ENCODE measurements at places on chromosomes 7 and 10.

GRCh38 chr7:87267239-87267900 lies 47.8 kb upstream of the TMEM243 start:
- no peak for DNase-seq

DNA sequence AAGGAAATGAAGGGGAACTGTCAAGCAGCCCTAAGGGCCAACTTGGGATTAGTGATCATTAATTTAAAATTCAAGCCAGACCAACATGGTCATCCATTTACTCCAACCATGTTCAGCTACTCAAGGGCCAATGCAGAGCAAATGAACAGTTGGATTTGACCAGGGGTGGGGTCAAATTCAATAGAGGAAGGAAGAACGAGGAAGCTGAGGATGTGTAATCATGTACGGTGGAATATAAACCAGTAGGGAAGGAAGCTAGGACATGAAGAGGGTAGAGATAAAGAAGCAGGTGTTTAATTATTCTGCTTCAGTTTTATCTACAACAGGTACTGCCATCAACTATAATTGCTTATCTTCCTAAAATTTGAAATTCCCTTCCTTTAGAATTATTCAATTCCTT lies 81.6 kb downstream of the HIBADH start:
- DNase-seq, result no peak

- no peak for DNase-seq
These were observed 273.2 kb downstream of the CDK14 start for GRCh38 chr7:90869335-90869734.

- DNase-seq, result no peak
These were observed 2.5 kb upstream of the UPK3B start for GRCh38 chr7:76507723-76508406.

GRCh38 chr10:97550336-97551149 lies 22.0 kb upstream of the ANKRD2 start:
- no peak for DNase-seq

DNA sequence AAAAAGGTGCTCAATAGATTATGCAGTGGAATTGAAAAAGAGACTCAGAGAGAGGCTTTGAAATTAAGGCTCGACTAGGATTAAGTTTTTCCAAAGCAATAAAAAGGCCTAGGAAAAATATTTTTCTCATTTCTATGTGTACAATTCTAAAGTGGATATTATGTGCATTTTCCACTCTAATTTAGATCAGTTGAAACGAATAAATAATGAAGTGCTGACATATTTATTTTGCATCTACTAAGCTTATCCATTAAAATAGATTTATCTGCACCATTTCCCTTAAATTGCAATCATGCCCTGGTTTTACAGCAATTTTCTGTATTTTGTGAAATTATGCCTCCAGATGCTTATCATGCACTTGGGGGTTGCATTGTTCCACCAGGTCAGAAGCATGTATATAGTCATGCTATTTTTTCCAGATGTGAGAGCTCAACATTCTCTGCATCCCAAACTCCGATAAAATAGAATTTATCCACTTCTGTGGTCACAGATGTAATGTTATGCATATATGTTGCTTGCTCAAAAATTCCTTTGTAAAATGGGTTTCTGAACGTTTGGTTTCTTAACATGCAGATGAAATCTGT lies 18.3 kb downstream of the FIGNL1 start:
- DNase-seq, result no peak

DNA sequence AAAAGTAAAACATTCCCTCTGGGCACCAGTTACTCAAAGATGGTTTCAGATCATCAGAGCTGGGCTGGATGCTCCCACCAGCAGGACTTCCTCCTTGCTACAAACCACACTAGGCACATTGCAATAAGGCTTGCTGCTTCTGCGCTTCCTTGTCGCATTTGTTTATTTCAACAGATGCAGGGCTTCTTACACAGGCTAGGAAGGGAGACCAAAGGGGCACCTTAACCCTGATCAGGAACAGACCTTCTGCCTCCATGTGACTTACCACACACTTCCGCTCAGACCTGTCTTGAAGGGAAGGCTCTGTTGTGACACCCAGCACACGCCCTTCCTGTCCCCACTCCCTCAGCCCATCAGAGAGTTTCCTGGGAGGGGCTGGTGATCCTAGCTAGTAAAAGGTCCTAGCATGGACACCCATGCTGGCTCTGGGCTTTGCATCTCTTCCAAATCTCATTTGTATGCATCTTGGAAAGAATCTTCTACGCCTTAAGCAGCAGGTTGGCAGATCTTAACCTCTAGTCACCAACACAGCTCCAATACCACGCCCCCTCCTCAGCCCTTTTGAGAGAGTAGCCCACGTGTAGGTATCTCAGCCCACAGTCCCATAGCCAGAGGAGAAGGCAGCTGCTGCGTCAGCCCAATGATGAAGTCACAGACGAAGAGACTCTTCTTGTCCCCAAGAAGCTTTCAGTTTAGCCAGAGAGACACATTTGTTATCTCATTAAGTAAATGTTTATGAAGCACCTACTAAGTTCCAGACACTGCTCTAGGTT lies 47.1 kb upstream of the SVIL start:
- DNase-seq, result no peak

GRCh38 chr7:139106959-139107358 lies 2.6 kb downstream of the ZC3HAV1 start:
- DNase-seq, result no peak

GRCh38 chr7:150719436-150719835 lies 3.0 kb downstream of the GIMAP1 start:
- no peak for DNase-seq

DNA sequence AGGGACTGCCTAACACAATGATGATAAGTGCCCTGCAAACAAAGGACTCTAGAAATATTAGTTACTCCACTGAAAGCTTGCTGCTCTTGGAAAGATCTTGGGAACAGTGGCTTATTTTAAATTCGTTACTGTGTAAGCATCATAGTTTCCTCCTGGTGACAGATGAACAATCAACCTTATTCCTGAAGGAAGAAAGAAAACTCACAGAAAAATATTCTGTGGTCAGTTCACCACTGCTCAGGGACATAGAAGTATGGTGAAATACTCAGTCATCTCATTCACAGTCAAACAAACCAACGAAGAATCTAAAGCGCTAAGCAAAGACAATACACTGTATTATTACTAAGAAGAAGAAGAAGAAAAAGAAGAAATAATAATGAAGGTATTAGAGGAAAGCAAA lies 27.8 kb downstream of the MKX start:
- no peak for DNase-seq

DNA sequence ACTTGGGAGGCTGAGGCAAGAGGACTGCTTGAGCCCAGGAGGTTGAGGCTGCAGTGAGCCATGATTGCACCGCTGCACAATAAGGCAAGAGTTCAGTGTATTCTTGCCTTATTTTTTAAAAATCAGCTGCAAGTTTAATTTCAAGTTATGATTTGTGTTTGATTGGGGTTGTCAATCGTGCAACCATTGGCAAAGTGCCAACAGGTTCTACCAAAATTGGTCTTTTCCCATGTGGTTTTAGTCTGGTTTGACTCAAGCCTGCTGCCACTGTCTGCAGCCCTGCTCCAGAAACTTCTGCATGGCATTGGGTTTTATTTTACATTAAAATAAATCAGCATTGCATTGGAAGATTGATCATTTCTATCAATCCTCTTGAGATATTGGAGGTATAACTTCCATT lies 72.7 kb downstream of the PTPRE start:
- no peak for DNase-seq

DNA sequence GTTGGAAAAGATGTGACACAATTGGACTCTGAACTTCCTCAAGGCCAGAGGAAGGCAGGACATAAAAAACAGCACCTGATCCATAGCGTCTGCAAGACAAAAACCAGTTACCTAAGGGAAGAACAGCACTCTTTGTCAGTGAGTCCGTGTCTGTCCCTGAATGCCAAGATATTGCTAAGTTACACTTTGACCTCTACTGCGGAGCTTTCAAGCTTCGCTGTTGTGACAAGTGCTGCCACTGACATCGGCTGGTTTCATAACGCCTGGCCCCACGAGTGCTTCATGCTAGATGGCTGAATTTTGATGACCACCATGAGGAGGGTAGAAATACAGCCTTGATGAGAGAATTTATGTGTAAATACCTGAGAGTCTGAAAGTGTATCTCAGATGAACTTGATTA lies 49.7 kb upstream of the JAZF1 start:
- DNase-seq, result no peak

GRCh38 chr10:73495226-73495883 lies 469 bp downstream of the PPP3CB start:
- peak; percentile 43 for DNase-seq

GRCh38 chr10:50216894-50217293 lies 34.4 kb downstream of the ASAH2 start:
- peak; percentile 53 for DNase-seq

DNA sequence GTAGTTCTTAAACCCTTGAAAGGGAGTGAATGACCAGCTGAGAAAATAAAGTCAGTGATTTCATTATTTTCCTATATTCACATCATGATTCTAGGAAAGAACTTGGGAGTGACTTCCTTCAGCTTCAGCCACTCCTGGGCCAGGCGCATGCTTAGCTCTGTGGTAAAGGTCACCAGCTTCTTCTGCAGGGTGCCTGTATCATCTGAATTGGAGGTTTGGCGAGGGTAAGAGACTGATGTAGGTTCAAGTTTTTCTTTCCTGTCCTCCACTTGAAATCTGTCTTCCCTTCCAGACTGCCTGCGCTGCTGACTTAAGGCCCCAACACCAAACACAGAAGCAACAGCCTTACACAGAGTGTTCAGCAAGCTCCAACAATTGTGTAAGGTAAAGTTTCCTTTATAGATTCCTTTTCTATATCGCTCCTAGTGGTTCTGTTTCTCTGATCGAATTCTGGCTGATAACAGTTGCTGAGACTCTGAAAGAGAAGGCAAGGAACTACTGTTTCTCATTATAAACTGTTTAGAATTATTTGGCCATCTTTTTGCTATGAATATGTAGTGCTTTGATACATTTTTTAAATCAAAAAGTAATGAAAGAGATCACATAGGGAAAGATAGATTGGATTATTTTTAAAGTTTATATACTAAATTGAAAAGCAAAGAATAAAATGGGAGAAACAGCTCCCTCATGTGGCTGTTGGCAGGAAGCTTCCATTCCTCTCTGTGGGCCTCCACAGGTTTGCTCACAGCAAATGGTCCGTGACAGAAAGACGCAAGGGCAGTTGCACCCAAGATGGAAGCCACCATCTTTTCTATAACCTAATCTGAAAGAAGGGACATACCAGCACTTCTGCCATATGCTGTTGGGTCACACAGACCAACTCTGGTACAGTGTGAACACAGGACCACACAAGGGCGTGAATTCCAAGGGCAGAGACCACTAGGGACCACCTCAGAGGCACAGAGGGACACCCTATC lies 14.0 kb downstream of the GATAD1 start:
- peak; percentile 3 for DNase-seq

DNA sequence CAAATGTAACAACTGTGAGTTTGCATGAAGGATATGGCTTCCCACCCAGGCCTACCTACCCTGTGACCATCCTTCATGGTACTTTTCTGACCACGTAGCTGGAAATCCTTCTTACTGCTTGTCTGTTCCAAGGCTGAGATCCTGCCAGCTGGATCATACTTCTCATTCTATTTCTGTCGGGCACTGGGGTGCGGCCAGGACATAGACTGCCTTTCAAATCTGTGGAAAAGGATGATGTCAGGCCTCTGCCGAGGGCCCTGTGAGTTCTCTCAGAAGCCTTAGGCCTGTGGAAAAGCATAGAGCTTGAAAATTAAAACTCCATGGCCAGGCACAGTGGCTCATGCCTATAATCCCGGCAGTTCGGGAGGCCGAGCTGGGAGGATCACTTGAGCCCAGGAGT lies 10.0 kb downstream of the VWC2 start:
- DNase-seq, result no peak

DNA sequence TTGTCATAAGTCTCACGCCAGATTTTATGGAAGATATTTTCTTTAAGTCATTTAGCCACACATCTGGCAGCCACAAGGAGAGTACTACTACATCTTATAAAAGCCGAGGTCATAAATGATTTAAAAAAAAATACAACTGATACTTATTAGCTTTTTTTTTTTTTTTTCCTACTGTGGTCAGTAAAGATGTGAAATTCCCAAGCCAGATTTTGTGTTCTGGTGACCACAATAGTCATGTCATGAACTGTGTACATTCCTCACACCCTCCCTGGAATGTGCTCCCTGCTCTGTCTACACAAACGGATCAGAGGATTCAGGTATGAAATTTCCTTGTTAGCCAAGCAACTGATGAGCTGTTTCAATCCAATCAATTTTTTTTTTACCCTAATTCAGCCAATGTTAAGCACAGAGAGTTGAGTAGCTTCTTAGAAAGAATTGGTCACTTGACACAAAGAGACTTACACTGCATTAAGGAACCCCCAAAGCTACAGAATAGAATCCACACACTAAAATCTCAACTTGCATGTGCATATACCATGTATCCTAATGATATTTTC lies 54.7 kb downstream of the CHRM2 start:
- DNase-seq, result peak; percentile 23

Measured in skeletal muscle cell (primary cell).